ENCODE measurements at places on chromosomes 3 and 15. TPM values are rescaled to one million over a fixed set of nuclear protein-coding genes. Genes with fewer than 3 reads are reported as not detected.
A peak's percentile ranks its signal among the peaks of the same experiment; 100 is the strongest.

- DNase-seq = peak; percentile 5
Measured at GRCh38 chr3:26963361-26963743, 340.8 kb downstream of the LRRC3B start.

DNA sequence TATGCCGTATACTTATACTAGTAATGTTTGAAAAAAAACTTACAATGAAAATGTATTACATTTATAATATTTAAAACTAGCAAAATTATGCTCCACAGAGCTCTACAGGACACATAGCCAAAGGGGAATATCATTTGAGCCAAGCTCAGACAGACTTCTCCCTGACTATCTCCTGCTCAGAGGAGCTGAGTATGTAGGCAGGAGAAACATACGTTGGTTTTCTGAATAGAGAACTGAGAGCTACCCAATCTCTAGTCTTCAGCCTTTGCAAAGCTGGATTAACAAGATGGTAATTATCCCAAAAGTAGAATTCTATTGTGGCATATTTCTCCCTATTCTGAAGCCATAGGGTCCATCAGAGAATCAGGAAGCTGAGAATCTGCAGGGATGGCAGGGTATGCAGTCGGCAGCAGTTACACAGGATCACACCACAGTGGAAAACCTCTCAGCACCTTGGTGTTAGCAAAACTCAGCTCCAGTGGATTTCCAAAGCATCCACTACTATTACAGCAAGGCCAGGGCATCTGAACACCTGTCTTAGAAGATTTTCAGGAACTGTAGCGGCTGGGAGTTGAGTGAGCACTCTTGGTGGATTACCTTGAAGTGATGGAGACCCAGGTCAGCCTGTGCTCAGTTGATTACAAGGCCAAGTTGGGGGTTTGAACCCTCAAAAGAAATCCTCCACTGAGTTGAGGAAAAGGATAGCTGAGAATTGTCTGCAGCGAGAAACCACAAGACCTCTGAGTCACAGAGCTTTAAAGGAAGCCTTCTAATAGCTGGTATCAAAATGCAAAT lies 30.1 kb downstream of the GPR15 start:
- DNase-seq = no peak

GRCh38 chr3:127547761-127548605 lies 42.5 kb downstream of the TPRA1 start:
- DNase-seq = peak; percentile 54

DNA sequence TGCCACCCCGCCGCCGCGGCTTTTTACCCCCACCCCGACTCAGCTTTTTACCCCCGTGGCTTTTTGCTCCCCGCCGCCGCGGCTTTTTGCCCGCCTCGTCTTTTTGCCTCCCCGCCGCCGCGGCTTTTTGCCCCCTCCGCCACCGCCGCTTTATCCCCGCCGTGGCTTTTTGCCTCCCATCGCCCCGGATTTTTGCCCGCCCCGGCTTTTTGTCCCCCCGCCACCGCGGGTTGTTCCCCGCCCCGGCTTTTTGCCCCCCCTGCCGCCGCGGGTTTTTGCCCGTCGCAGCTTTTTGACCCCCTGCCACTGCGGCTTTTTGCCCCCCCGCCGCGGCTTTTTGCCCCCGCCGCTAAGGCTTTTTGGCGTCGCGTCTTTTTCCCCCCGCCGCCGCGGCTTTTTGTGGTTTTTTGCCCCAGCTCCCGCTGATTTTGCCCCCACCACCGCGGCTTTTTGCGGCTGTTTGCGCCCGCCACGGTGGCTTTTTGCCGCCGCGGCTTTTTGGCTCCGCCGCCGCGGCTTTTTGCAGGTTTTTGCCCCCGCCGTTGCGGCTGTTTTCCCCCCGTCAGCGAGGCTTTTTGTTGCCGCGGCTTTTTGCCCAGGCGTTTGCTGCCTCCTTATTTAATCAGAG lies 597.2 kb downstream of the GOLGA6L6 start:
- DNase-seq = no peak

DNA sequence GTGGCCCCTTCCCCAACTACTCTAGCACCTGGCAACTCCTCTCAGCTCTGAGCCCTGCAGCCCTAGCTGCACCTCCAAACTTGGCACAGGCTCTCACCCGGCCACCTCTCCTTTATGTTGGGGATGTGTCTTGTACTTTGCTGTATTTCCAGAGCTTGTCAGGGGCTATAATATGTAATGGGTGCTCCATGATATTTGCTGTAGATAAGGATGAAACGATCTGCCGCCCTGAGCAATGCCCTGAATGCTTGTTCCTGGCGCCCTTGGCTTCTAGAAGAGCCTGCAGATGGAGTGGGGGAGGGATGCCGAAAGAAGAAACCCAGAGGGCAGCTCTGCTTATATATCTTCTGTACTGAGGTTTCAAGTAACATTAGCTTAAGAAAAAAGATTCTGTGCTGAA lies 35.9 kb upstream of the ZBTB38 start:
- DNase-seq = no peak

- DNase-seq = peak; percentile 64
Measured at GRCh38 chr3:54188176-54188791, 65.9 kb downstream of the CACNA2D3 start.

DNA sequence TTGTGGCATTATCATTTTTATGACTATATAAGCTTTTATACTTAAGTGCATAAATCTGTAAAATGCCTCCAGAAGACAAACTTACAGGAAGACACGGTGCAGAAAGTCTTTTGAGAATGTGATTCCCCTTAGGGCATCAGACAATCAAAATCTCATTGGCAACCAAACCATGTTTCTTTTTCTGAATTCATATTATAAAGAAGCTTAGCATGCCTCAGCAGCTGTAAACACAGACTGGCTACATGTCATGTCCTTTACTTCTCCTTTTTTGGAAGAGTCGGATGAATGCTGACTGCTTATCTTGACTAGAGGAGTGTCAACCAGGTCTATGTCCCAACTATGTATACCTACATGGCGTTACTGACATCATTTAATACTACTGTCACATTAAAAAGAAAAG lies 150.1 kb downstream of the PLD1 start:
- DNase-seq = no peak

The VPS33B gene
- total RNA-seq = 5.2 TPM

The GRM2 gene
- not detected for total RNA-seq

The STAC gene
- not detected for total RNA-seq

The SEC62 gene
- 22.2 TPM for total RNA-seq

The GUCA1C gene
- not detected for total RNA-seq

The CPN2 gene
- total RNA-seq = not detected

The WDR93 gene
- total RNA-seq = 0.08 TPM

All from HT-29 (cell line).